ENCODE measurements at places on chromosomes 16 and 17. TPM values are rescaled to one million over a fixed set of nuclear protein-coding genes. Genes with fewer than 3 reads are reported as not detected.

DNA sequence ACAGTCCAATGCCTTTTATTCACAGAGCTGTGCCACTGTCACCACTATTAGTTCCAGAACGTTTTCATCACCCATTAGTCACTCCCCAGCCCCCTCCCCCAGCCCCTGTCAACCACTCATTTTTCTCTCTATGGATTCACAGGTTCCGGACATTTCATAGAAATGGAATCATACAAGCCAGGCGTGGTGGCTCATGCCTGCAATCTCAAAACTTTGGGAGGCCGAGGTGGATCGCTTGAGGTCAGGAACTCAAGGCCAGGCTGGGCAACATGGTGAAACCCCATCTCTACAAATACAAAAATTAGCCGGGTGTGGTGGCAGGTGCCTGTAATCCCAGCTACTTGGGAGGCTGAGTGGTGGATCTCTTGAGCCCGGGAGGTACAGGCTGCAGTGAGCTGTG is 759 bp upstream of the PAM16 start:
- no peak overlapping the region for H3K4me3 ChIP-seq
- no peaks in the 10 kb centered on the region for H3K27me3 ChIP-seq
- no peak for DNase-seq
- peaks cover 16% of the 10 kb centered on the region for H3K4me1 ChIP-seq

DNA sequence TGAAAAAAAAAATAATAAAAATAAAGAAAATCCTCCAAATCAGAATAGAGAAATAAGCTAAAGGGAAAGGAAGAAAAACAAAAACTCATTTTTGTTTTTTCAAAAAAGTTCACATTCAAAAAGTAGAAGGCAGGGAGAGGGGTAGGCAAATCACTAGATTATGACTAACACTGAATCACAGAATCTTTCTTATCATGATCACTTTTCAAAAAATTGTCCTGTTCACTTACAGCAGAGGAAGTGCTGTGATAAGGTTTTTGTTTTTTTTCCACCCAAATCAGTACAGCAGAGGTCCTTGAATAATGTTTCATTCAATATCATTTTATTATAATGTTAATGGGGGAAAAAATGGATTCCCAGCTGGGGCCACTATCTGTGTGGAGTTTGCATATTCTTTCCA is 106.4 kb downstream of the CA4 start:
- H3K36me3 ChIP-seq, result no peaks in the 10 kb centered on the region
- H3K4me3 ChIP-seq, result no peak overlapping the region
- no peaks in the 10 kb centered on the region for H3K27me3 ChIP-seq
- no peak for DNase-seq

- no peaks in the 10 kb centered on the region for H3K4me1 ChIP-seq
- no peak for DNase-seq
- H3K36me3 ChIP-seq, result no peaks in the 10 kb centered on the region
- H3K27ac ChIP-seq, result no peak overlapping the region
Observed at GRCh38 chr16:66226762-66227161, 139.7 kb upstream of the CDH5 start.

DNA sequence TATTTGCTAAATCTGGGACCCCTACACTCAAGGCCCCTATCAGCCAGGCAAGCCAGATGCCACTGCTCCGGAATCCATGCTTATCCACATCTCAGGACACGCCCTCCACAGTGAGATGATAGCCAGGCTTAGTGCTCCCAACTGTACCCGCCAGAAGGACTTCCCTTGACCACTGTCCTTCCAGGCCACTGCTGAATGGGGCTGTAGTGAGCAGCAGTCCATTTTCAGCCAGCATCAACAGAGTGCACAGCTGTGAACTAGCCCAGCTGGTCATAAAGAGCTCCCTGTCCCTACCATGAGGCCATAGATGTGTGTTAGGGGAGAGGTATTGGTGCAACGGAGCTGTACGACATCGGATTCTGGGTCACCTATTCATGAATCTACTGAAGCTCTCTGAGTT is 13.0 kb upstream of the MED9 start:
- peaks cover 10% of the 10 kb centered on the region for H3K27me3 ChIP-seq
- no peaks in the 10 kb centered on the region for H3K36me3 ChIP-seq
- no peak overlapping the region for H3K4me3 ChIP-seq
- DNase-seq, result no peak
- H3K4me1 ChIP-seq, result no peaks in the 10 kb centered on the region

- H3K27ac ChIP-seq, result no peak overlapping the region
- no peak overlapping the region for H3K4me3 ChIP-seq
- DNase-seq, result no peak
- no peaks in the 10 kb centered on the region for H3K4me1 ChIP-seq
- no peaks in the 10 kb centered on the region for H3K36me3 ChIP-seq
- no peaks in the 10 kb centered on the region for H3K27me3 ChIP-seq
Observed at GRCh38 chr16:20175358-20175757, 101.7 kb upstream of the GPR139 start.

DNA sequence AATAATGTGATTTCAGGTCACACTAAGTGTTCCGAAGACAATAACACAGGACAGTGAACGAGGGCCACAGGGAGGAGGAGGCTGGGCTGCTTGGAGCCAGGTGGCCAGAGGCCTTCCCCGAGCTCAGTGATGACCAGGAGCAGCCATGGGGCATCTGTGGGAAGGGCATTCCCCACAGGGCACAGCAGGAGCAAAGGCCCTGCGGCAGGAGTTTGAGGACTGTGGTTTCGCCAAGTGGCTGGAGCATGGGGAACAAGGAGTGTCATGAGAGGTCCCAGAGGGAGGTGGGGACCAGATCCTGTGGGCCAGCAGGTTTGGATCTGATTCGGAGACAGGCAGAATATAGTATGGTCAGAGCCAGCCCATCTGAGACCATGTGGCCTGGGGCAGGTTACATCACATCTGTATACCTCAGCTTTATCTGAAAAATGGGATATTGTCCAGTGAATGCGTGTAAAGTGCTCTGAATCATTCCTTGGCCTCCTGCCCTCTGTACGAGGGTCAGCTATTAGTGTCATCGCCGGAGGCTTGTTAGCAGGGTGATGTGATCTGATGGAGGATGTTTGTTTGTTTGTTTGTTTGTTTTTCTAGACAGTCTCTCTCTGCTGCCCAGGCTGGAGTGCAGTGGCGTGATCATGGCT is 176.8 kb downstream of the KATNIP start:
- no peak overlapping the region for H3K4me3 ChIP-seq
- H3K36me3 ChIP-seq, result no peaks in the 10 kb centered on the region
- H3K27me3 ChIP-seq, result no peaks in the 10 kb centered on the region
- no peak overlapping the region for H3K27ac ChIP-seq
- H3K4me1 ChIP-seq, result no peaks in the 10 kb centered on the region

GRCh38 chr16:76035689-76036088 is 241.5 kb upstream of the CNTNAP4 start:
- no peaks in the 10 kb centered on the region for H3K36me3 ChIP-seq
- DNase-seq, result no peak
- H3K4me1 ChIP-seq, result no peaks in the 10 kb centered on the region
- H3K27ac ChIP-seq, result no peak overlapping the region
- H3K4me3 ChIP-seq, result no peak overlapping the region

DNA sequence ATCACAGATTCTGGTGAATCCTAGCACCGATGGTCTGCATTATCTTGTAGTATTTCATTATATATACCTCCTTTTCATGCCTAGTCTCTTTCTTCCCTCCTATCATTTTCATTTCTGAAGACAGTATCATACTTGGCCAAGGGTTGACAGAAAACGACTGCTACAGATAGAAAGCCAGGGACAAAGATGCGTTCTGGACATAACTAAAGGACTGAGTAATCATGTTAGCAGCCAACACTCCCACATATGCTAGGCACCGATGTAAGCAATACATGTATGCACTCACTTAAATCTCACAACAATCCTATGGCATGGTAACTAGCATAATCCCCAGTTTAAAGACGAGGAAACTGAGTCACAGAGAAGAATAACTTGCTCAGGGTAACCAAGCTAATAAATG is 22.9 kb downstream of the RDM1 start:
- H3K4me1 ChIP-seq, result peaks cover 3% of the 10 kb centered on the region
- no peak overlapping the region for H3K27ac ChIP-seq
- no peaks in the 10 kb centered on the region for H3K36me3 ChIP-seq
- DNase-seq, result no peak

GRCh38 chr17:16814439-16814838 is 124.4 kb downstream of the CCDC144A start:
- H3K27me3 ChIP-seq, result no peaks in the 10 kb centered on the region
- H3K36me3 ChIP-seq, result no peaks in the 10 kb centered on the region
- H3K4me1 ChIP-seq, result no peaks in the 10 kb centered on the region
- no peak overlapping the region for H3K4me3 ChIP-seq
- no peak overlapping the region for H3K27ac ChIP-seq
- no peak for DNase-seq

- H3K36me3 ChIP-seq, result no peaks in the 10 kb centered on the region
- H3K27ac ChIP-seq, result no peak overlapping the region
- no peak overlapping the region for H3K4me3 ChIP-seq
- no peak for DNase-seq
- H3K4me1 ChIP-seq, result no peaks in the 10 kb centered on the region
- H3K27me3 ChIP-seq, result no peaks in the 10 kb centered on the region
Observed at GRCh38 chr17:54324813-54325212, 502.1 kb downstream of the KIF2B start.

DNA sequence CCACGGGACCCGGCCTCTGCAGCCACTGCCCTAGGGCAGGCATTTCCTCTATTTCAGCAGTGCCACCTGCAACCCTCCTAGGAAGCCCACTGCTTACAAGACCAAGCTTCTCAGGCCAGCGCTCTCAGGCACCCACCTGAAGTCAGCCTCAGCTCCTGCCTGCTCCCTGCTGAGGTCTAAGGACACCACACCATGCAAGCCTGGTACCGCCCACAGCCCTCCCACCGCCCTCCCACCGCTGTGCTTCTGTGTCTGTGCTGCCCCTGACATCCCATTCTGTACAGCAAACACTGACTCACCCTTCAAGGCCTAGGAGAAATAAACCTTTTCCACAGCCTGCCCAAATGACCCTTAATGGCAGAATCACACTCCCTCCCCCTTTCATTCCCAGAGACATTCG is 6.3 kb downstream of the CLUH start:
- peaks cover 15% of the 10 kb centered on the region for H3K4me1 ChIP-seq
- H3K27me3 ChIP-seq, result no peaks in the 10 kb centered on the region
- no peak overlapping the region for H3K27ac ChIP-seq
- no peak for DNase-seq
- H3K4me3 ChIP-seq, result no peak overlapping the region

- H3K36me3 ChIP-seq, result no peaks in the 10 kb centered on the region
- H3K27me3 ChIP-seq, result no peaks in the 10 kb centered on the region
- no peak overlapping the region for H3K4me3 ChIP-seq
- no peak for DNase-seq
- peaks cover 35% of the 10 kb centered on the region for H3K4me1 ChIP-seq
- no peak overlapping the region for H3K27ac ChIP-seq
Observed at GRCh38 chr16:69191136-69191535, 4.2 kb downstream of the SNTB2 start.

DNA sequence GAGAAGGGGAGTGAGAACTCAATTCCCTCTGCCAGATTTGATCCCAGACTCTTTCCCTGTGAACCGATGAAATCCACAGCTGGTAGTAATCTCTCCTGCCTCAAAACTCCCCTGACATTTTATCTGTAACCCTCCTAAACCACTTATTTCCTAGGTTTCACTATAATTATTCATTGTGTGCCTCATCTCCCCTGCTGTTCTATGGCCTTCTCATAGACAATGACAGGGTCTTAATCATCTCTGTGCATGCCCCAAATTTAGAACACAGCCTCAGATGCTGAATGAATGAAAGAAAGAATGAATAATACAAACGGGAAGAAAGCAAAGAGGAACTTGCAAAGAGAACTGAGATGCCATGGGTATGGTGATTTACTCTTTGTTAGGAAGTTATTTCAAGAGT is 451.1 kb downstream of the HS3ST3B1 start:
- H3K4me3 ChIP-seq, result no peak overlapping the region
- H3K27ac ChIP-seq, result no peak overlapping the region
- DNase-seq, result no peak
- no peaks in the 10 kb centered on the region for H3K36me3 ChIP-seq

DNA sequence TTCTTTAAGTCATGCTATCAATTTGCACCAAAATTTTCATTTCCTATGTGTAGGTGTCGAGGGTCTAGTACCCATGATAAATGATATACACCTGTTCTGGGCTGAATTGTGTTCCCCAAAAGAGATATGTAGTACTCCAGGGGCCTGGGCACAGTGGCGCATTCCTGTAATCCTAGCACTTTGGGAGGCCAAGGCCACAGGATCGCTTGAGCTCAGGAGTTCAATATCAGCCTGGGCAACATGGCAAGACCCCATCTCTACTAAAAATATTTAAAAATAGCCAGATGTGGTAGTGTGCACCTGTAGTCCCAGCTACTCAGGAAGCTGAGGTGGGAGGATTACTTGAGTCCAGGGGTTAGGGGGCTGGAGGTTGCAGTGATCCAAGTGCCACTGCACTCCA is 23.5 kb upstream of the KANSL1 start:
- H3K27me3 ChIP-seq, result no peaks in the 10 kb centered on the region
- no peaks in the 10 kb centered on the region for H3K36me3 ChIP-seq
- H3K4me1 ChIP-seq, result peaks cover 5% of the 10 kb centered on the region
- H3K27ac ChIP-seq, result no peak overlapping the region
- H3K4me3 ChIP-seq, result no peak overlapping the region

Gene IRX5
- not detected for total RNA-seq

Gene MT1A
- 0.71 TPM for total RNA-seq

Gene AOC3
- 1.0 TPM for total RNA-seq

Gene ACSM2A
- not detected for total RNA-seq

Gene ZG16
- not detected for total RNA-seq

Data from CD8-positive, alpha-beta memory T cell (primary cell).